Fibroblast of the aortic adventitia (primary cell): ENCODE measurements at places on chromosomes 16 and 17.

GRCh38 chr16:4190712-4191333 is 51.1 kb downstream of the SRL start:
- DNase-seq: no peak

DNA sequence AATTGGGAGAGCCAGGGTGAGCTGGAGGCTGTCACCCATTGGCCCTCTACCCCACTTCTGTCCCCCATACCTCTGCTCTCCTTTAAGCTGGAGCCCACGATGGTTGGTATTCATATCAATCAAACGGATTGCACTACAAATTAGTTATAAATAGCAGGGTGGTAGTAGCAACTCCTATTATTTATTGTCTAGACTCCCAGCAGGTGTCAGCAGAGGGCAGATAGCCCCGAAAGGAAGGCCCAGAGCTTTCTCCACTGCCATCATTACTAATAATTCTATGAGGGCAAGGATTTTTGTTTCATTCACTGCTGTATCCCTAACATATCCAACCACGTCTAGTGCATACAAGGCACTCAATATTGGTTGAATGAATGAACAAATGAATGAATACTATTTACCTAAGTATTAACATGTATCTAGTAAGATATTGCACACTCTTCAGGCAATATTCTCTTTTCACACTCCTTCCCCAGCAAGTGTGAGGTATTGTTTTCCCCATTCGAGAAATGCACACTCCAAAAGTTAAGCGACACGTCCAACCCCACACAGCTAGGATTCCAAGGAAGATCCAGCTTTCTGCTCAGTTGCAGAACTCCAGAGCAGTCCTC is 6.3 kb downstream of the C17orf50 start:
- DNase-seq: peak; percentile 67

DNA sequence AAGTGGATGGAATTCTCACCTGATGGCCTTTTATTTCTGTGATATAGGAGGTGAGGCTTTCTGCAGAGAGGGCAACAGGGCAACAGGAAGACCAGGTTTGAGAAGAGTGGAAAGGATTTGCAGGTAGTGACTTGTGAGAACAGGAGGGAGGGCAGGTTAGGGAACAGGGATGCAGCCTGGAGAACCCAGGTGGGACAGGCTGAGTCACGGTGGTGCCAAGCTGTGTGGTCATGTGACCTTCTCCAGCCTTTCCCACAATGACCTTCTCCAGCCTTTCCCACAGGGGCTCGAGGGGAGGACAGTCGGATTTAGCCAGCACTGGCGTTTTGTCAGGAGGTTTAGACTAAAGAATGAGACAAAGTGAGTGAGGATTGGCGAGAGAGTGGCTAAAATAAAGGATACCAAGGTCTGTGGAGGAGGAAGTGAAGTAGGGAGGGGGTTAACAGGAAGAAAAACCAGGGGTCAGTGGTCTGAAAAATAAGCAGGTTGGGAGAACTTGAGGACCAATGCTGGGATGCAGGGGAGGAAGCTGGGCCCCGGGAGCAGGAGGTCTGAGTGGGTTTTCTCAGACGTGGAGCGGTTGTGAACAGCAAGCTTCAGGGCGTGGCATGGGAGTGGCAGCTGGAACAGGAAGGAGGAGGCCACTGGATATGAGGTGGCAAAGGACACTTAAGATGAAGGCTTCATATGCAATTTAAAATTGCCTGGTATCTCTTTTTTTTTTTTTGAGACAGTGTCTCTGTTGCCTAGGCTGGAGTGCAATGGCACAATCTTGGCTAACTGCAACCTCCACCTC is 37.7 kb downstream of the DNAH2 start:
- no peak for DNase-seq

- DNase-seq: no peak
Observed at GRCh38 chr17:44280392-44280937, 12.5 kb upstream of the SLC4A1 start.

- DNase-seq: no peak
Observed at GRCh38 chr16:8621222-8621571, 301 bp upstream of the METTL22 start.

DNA sequence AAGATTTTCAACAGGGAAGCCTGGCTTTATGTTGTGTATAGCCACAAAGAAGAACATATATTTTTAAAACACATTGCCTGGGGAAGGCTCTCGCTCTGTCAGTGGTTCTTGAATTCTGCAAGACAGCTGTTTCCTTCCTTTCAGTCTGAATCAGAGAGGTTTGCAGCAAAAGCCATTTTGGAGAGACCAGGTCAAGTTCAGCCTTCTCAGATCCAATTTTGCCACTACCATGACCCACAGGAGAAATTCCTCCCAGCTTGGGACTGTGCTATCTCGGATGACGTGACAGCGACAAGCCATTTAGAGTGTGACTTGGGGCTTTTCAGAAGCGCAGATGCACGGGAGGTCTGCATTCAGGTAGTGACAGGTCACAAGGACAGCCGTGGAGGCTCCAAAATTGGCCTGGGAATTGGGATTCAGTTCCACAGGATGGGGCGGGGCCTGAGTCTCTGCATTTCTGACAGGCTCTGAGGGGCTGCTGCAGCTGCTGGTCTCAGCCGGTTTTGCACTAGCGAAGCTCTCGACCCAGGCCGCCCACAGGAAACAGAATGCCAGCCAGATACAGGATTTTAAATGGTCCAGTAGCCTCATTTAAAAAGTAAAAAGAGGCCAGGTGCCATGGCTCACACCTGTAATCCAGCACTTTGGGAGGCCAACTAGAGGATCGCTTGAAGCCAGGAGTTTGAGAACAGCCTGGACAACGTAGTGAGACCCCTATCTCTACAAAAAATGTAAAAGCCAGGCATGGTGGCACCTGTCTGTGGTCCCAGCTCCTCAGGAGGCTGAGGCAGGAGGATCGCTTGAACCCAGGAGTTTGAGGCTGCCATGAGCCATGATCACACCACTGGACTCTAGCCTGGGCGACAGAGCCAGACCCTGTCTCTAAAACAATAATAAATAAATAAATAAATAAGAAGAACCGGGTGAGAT is 196.6 kb upstream of the CIBAR2 start:
- no peak for DNase-seq

DNA sequence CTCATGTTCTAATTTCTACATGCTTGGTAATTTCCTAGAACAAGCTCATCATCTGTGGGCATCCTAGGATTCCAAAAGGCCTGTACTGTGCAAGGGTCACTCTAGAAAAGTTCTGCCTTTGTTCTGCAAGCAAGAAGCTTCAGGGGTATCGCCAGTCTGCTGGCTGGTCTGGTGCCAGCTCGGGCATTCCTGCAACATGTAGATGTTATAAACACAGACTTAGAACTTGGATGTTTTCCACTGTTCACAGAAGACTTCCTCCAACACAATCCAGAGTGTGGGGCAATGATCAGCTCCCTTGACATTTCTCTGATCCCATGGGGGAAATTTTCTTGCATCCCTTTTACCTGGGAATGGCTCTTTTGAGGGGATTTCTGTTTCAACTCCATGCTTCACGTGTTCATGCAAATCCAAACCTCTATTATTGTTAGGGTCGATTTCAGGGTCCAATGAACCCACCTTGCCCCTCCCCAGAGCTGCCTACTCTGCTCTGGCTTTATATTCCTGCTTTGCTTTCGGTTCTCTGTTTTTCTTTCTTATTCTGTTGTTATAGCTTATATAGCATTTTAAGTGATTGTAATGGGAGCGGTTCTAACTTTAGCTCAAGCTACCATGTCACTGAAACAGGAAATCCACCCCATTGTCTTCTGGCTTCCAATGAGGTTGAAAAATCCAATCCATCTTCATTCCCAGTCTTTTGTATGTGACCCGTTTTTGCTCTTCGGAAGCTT is 25.3 kb downstream of the UBE2O start:
- peak; percentile 56 for DNase-seq

DNA sequence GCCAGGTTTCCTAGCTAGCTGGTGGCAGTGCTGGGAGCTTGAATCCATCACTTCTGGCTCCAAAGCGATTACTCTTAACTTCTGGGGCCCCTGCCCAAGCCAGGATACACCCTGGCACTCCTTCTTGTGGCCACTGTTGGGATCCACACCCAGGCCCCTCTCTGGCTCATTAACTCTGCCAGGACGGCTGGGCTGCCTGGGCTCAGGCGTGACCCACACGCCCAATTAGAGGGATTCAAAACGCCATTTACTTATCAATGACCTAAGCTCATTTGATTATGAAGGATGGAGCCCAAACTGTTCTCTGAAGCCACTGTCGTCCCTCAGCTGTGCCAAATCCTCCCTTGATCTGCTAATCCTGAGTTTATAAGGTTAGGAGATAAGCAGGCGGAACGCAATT is 79.7 kb upstream of the BRD7 start:
- DNase-seq: no peak

GRCh38 chr17:76611758-76612157 is 26.1 kb upstream of the ST6GALNAC2 start:
- DNase-seq: no peak
